Right ventricle myocardium inferior (tissue), 1 donor: ENCODE measurements at places on chromosomes 5 and 9. TPM values are rescaled to one million over a fixed set of nuclear protein-coding genes. Genes with fewer than 3 reads are reported as not detected.

Gene TAL2
- total RNA-seq = not detected

Gene GCNT4
- 0.35 TPM for total RNA-seq

Gene ZBED3
- 6.5 TPM for total RNA-seq

Gene PKN3
- 8.5 TPM for total RNA-seq

Gene CCL28
- 0.81 TPM for total RNA-seq

Gene PPP2CA
- total RNA-seq = 149 TPM

GRCh38 chr5:96816411-96816939 lies 8.7 kb upstream of the ERAP1 start:
- no peak for DNase-seq

DNA sequence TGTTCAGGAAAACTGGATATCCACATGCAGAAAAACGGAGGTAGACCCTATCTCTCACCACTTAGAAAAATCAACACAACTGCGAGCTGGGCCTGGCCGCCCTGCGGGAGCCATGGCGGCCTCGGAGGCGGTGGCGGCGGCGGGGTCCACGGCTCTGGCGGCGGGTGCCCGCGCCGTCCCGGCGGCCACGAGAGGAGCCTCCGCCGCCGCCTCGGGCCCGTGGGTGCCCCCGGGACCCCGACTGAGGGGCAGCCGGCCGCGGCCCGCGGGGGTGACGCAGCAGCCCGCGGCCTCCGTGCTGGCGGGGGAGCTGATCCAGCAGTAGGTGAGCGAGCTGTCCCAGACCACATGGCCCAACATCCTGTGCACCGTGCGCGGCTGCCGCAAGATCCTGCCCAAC lies 25.3 kb downstream of the FANCC start:
- DNase-seq = no peak

GRCh38 chr5:75368391-75368790 lies 31.4 kb downstream of the HMGCR start:
- DNase-seq = no peak

DNA sequence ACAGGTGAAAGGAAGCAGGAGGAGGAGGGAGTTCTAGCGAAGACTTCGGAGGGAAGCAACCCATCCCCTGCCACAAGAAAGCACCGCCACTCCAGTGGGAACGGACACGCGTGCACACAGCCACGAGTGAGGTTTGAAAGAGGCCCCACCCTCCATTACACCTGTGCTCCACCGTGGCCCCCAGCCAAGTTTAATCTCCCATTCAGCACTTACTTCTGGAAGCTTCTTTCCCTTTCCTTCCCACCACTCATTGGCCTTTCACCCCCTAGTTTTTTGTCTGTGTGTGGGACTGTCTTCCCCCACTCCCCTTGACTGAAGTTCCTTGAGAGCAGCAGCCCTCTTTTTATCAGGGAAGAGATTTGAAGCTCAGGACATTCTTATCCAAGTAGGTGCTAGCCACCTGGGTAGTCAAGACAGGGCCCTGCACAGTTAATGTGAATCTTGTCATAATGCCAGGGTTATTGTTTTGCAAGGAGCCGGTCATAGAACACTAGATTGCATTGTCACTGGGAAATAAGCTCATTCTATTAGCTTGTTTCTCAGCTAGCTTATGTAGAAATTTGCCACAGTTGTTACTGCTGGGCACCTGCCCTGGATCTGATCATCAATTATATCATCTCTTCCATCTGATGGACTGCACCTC lies 256.0 kb downstream of the DOCK8 start:
- DNase-seq = peak; percentile 59

DNA sequence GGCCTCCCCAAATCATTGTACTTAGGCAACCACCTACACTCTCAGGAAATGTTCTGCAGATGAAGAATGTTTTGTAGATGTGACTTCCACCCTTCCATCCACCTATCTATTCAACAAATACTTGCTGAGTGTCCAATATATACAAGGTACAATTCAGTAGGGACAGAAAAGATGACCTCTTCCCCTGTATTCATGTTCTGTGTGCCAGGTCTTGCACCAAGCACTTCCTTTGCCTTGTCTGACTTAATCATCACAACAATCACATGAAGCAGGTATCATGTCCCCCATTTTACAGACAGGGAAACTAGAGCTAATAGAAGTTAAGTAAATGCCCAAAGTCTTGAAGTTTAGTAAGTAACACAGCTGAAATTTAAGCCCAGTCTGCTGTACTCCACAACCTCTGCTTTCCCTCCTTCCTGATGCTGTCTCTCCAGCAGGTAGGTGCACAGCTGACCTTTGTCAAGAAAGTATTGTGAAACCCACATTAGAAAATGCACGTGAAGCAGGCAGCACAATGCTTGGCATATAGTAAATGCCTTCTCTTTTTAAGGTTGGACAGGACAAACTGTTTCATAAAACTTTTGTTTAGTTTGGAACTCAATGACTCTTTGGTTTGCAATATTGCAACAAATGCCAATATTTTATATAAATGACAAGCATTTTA lies 296.5 kb downstream of the DEPDC1B start:
- no peak for DNase-seq

DNA sequence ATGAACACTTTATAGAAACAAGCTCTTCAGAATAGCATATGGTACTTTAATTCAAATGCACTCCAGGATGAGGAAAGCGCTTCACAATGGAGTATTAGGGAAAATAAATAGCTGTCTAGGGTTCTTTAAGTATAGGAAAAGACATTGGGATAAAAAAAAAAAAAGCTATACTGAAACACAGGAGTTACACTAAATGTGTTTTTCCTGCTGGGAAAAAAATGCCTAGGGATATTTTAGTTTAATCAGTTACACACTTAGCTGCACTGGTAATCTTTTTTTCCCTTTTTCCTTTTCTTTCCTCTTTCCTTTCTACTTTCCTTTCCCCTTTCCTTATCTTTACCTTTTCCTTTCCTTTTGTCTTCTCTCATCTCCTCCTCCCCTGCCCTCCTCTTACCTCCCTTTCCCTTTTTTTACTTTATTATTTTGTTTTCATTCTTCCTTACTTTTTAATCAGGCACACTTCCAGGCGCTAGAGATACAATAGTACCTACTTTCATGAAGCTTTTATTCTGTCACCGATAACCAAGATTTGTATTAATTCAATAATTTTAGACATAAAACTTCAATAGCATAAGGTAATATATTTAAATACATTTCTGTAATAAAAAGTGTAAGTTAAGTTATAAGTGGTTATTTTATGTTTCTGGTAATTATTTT lies 758.7 kb downstream of the CDH18 start:
- no peak for DNase-seq

DNA sequence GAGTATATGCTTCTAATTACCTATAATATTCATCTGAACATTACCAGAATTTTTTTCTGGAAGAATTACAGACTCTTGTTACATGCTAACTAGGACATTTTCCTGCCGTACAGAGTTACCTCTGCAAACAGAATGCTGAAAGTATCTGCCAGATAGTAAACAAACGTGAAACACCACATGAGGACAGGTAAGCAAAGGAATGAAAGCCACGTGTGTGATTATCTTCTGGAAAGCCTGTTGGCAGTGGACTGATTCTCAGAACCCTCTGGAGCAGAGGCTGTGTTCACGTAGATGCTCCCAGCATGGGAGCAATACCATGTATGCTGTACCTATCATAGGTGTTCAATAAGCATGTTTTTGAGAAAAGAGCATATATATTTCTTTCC lies 472.6 kb downstream of the ENC1 start:
- DNase-seq = no peak

DNA sequence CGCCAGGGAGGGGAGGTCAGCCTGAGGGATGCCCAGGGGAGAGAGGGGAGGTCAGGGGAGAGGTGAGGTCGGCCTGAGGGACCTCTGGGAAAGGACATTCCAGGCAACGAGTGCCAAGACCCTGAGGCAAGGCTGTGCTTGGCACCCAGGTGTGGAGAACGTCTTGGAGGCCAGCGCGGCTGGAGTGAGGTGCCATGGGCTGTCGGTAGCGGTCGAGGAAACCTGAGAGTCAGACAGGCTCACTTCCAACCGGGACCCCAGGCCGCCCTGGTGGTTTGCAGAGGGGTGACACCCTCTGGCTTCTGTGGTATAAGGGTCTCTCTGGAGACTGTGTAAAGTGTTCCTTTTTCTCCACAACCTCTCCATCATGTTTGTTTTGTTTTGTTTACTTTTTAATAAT lies 82.9 kb downstream of the CACNA1B start:
- no peak for DNase-seq

DNA sequence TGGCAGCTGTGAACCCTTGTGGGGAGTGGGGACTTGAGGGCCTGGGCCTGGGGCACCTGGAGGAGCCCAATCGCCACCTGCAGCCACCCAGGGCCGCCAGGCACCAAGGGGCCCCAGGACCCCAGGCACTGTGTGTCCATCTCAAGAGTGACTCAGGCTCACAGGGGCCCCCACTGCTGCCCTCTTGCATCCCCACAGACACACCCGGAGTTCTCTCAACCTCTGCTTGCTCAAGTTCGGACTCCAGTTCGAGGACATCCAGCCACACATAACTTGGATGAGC lies 51.9 kb downstream of the MRPL36 start:
- no peak for DNase-seq

DNA sequence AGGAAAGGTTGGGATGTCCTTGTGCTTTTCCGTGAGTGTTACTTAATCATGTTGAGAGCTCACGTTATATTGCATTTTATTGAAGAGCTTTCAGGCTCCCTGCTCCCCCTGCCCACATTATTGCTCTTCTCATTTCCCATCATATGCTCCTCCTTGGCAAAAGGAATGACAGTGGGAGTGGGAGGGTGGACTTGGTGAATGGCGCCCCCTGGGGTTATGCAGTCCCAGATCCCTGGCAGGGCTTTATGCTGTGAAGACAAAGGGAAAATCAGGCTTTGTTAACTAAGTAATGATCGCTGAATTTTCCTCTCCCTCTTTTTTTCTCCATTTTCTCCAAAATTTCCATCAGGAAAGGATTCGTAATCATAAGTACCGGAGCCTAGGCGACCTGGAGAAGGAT lies 166.6 kb downstream of the SMARCA2 start:
- peak; percentile 45 for DNase-seq

DNA sequence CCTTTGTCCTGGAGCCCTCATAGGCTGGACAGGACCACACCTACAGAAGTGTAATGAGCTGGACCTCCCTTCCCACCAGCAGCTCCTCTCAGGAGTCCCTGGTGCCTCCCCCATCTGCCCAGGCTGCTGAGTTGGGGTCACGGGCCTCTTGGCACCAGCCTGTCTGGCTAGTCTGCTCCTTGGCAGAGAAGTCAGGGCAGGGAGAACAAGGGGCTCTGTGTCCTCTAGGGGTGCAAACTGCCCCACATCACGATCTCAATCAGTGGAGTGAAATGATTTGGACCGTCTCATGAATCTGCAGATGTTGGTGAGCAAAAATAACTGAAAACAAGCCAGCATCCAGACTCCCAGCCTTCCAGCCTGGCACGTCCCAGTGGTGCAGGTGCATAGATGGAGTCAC lies 14.9 kb upstream of the GFPT2 start:
- no peak for DNase-seq

DNA sequence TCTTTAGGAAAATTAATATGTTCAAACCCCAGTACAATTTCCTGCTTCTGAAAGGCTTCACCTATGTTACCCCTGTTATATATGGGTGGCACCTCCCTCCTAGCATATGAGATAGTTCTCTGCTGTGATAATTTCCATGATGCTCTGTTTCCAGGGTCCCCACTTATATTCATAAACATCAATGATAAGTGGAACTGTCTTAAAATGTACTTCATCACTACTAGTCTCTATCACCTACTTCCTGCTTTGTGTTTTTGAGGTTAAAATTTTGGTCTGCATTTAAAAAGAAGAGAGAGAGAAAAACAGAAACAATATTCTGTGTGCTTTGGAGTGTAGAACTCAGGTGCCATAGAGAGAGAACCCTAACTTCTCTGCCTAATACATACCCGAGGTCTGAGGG lies 234.7 kb downstream of the HTR1A start:
- DNase-seq = no peak

- no peak for DNase-seq
Measured at GRCh38 chr9:111601237-111602018, 2.0 kb upstream of the PTGR1 start.

- no peak for DNase-seq
Measured at GRCh38 chr5:144504929-144505577, 334.4 kb downstream of the KCTD16 start.

GRCh38 chr5:31854181-31855133 lies 215.5 kb downstream of the PDZD2 start:
- DNase-seq = peak; percentile 76

GRCh38 chr5:138748630-138749081 lies 4.6 kb upstream of the CTNNA1 start:
- DNase-seq = no peak

- DNase-seq = no peak
Measured at GRCh38 chr9:81335879-81336421, 353.4 kb downstream of the TLE1 start.

GRCh38 chr5:167916261-167916691 lies 375.2 kb upstream of the WWC1 start:
- DNase-seq = no peak

DNA sequence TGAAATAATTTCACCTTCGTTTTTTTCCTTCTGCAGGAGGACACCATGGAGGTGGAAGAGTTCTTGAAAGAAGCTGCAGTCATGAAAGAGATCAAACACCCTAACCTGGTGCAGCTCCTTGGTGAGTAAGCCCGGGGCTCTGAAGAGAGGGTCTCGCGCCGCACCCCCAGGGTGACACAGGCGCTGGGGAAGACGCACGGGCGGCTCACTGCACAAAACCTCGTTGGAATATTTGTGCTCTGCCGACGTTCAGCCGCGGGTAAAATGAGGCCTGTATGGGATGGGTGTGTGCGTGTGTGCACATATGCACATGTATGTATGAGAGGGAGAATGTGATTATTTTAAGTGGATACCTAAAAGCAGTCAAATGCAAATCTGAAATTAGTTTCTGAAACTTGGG lies 24.5 kb downstream of the QRFP start:
- DNase-seq = peak; percentile 31

DNA sequence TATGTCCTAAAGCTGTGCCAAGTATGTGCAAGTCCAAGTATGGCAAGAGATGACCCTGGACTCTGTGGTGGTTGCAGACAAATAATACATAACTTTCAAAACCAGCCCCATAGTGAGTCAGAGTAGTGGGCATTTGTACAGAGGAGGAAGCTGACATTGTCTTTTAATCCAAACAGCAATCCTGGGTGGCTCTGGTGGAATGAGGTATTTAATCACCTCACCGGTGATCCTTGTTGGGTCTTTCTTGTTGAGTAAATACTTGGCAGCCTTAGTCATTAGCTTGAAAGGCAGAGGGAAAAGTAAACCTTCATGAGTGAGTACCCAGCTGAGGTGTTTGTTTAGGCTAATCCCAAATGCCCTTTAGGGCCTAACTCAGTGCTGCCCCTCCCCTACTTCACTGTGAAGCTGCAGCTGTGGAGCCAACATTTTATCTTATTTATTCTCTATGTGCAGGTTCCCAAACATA lies 148.7 kb upstream of the SLC12A2 start:
- DNase-seq = no peak

DNA sequence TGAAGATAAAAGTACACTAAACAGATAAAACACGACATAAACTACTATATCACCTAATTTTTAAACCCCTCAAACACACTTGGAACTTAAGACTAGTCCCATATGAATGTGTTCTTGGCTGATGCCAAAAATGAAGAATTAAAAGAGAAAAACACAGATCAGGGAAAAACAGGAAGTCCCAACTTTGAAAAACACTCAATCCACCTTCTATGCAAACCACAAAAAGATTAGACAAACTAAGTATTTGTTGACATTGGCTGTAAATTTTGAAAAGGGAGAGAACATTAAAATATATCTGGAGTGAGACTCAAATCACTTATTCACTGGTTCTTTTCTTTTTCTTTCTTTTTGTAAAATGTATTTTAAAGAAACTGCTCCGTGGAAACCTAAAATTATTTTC lies 81.4 kb downstream of the ANKH start:
- no peak for DNase-seq

GRCh38 chr9:35051069-35051967 lies 21.1 kb downstream of the VCP start:
- no peak for DNase-seq
